Right atrium auricular region (tissue), 2 donors: ENCODE measurements at places on chromosomes 5 and 9. TPM values are rescaled to one million over a fixed set of nuclear protein-coding genes. Genes with fewer than 3 reads are reported as not detected.

- no peak overlapping the region for H3K4me3 ChIP-seq
- H3K27me3 ChIP-seq = no peaks in the 10 kb centered on the region
- no peaks in the 10 kb centered on the region for H3K4me1 ChIP-seq
- H3K27ac ChIP-seq = no peak overlapping the region
- DNase-seq = no peak
Measured at GRCh38 chr9:33932078-33932807, 115.3 kb downstream of the UBE2R2 start.

GRCh38 chr5:31328040-31328733 lies 134.7 kb downstream of the CDH6 start:
- no peak for DNase-seq
- H3K4me1 ChIP-seq = no peaks in the 10 kb centered on the region
- no peak overlapping the region for H3K4me3 ChIP-seq
- H3K36me3 ChIP-seq = no peaks in the 10 kb centered on the region
- H3K27me3 ChIP-seq = no peaks in the 10 kb centered on the region
- H3K27ac ChIP-seq = no peak overlapping the region

DNA sequence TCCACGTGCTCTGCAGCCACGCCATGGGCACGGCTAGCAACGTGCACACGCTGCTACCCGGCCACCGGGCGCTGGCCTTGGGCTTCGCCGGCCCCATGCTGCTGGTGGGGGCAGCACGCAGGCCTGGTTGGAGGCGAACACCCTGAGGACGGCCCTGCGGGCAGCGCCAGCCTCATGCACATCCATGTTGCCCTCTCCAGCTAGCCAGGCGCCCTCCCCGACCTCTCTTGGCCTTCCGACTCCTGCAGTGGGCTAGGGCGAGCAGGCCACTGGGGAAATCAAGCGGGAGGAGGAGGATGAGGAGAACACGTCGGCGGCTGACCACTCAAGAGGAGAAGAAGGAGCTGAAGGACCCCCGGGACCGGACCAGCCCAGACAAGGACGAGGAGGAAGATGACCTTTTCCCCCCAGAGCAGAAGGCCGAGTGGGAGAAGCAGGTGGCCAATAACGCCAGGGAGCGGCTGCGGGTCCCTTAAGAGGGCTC lies 73.3 kb downstream of the INSL6 start:
- DNase-seq = no peak
- no peak overlapping the region for H3K27ac ChIP-seq
- H3K4me1 ChIP-seq = no peaks in the 10 kb centered on the region
- no peak overlapping the region for H3K4me3 ChIP-seq

GRCh38 chr5:3116366-3116765 lies 364.9 kb upstream of the IRX2 start:
- no peak for DNase-seq
- H3K27me3 ChIP-seq = no peaks in the 10 kb centered on the region
- H3K4me1 ChIP-seq = no peaks in the 10 kb centered on the region
- no peaks in the 10 kb centered on the region for H3K36me3 ChIP-seq
- no peak overlapping the region for H3K27ac ChIP-seq

The MED7 gene
- total RNA-seq = 6.2 TPM

The PCDHGB1 gene
- 2.4 TPM for total RNA-seq

The SPATA31D1 gene
- total RNA-seq = not detected

The CLIC3 gene
- total RNA-seq = 11.8 TPM
